ENCODE measurements at places on chromosomes 1 and 21.

DNA sequence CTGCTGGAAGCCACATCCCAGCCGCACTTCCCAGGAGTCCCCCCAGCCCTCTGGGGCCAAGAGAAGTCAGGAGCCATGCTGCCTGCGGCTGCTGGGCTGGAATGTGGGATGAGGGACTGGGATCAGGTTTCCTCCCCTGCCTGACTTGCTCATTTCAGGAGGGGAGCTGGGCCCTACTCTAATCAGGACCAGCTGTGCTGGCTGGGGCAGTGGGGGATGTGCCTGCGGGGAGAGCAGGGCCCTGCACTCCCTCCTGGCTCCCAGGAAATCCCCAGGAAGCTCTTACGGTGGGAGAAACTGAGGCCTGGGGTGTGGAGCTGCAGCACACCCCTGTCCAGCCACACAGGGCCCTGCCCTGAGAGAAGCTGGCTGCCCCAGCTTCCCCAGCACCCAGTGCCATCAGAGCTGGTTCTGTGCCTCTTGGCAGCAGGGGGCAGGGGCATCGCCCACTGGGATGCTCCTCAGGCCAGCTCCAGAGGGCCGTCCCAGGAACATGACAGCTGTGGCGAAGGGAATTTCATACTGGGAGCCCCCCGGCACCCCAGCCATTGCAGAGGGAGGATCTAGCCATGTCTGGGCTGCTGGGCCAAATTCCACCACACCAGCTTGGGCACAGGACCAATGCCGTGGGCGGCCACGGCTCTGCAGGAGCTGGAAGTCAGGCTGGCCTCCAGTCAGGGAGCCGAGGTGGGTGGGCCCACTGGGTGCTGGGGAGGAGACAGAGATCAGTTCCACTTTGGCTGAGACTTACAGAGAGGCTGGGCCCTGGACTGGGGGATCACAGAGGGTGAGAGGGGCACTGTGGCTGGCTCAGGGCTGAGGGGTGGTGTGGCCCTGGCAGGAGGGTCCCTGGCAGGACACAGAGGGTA lies 21.3 kb upstream of the PRSS38 start:
- no peak for DNase-seq

- no peak for DNase-seq
Measured at GRCh38 chr21:37558676-37559211, 192.2 kb downstream of the DYRK1A start.

DNA sequence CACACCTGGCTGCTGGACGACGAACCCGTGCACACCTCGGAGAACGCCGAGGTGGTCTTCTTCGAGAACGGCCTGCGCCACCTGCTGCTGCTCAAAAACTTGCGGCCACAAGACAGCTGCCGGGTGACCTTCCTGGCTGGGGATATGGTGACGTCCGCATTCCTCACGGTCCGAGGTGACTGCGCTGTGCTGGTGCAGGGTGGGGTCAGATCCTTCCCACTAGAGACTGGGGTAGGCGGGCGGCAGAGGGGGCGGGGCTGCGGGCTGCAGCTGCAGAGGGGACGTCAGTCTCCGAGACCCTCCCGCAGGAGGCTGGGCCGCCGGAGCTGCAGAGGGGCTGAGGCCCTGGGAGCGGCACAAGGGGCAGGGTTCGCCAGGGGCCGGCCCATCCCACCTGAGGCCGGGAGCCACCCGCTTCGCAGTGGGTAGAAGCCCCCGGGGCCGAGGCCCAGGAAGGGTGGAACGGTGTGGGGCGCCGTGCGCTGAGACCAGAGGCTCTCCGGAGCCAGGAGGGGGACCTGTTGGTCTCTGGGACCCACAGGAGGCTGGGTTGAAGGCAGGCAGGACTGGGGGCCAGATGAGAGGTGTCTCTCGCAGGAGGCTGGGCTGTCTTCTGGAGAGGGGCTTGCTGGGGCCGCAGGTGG lies 90.6 kb downstream of the TRIM11 start:
- DNase-seq: no peak

GRCh38 chr1:68725001-68725752 lies 228.3 kb upstream of the DEPDC1 start:
- DNase-seq: no peak

All from HCT116 (cell line).